ENCODE measurements at places on chromosomes 3 and 15.

- DNase-seq = no peak
These were observed 269.4 kb downstream of the GBE1 start for GRCh38 chr3:81492040-81492439.

GRCh38 chr3:87420171-87420570 lies 143.8 kb upstream of the POU1F1 start:
- DNase-seq = no peak

DNA sequence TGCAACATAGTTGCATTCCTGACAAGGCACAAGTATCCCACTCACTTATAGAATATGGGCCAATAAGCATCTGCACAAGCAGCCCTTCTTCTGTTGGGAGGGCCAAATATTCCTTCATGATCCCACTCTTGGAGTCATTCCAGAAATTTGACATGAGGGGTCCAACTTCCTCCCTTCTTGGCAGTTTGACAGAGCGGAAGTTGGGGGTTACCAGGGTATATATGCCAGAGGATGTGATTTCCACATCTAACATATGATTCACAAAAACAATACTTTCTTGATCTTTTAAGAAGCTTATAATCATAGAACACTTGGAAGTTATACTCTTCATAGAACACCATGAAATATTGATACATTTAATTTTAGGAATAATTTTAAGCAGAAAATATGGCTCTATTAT lies 100.9 kb upstream of the CRBN start:
- DNase-seq = no peak

- no peak for DNase-seq
These were observed 776.5 kb downstream of the ROBO2 start for GRCh38 chr3:77816366-77816765.

- peak; percentile 68 for DNase-seq
These were observed 59.5 kb upstream of the SLC6A1 start for GRCh38 chr3:10933021-10933420.

DNA sequence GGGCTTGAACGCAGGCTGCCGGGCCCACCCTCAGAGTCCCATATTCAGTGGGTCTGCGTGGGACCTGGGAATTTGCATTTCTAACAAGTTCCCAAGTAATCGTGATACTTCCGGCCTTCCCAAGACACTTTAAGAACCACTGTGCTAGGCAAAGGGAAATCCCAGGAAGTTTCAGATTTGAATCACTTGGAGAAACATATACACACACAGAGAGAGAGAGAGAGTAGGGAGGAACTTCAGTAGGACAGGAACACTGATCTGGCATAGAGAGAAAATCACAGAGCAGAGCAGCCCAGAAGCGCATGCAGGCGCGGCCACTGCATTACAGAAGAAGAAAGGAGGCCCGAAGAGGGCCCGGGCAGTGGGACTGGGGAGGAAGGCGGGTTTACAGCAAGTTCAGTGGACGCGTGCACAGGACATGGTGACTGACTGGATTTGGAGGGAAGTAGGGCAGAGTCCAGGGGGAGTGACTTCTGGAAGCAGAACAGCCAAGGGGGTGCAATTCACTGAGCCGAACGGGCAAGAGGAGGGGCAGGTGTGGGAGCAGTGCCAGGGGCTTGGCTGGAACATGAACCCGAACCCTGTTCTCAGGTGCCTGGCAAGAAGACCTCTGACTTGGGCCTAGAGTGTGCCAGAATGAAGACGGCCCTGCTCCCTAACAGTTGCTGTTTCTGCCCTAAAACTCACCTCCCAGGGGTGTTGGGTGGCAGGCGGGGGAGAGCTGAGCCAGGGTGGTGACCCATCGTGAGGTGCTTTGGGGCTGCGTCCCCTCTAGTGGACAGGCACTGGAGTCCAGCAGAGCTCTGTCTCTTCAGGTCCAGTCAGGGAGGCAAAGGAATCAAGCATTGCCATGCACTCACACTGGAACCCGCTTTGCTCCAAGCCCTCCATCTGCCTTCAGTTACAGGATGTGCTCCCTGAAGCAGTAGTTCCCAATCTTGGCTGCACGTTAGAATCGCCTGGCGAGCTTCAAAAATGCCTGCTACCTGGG lies 101.3 kb upstream of the HES1 start:
- no peak for DNase-seq

Measured in cardiac septum (tissue), 1 donor.